NCI-H748 treated with DMSO at 0.1 percent for 48 hours (cell line): ENCODE measurements at places on chromosomes 5 and 9.
A peak's percentile ranks its signal among the peaks of the same experiment; 100 is the strongest.

GRCh38 chr9:36963346-36963745 is 70.7 kb downstream of the PAX5 start:
- no peak for DNase-seq

GRCh38 chr9:27404661-27405060 is 107.7 kb upstream of the EQTN start:
- no peak for DNase-seq

GRCh38 chr9:114237781-114238180 is 82.4 kb downstream of the COL27A1 start:
- no peak for DNase-seq

DNA sequence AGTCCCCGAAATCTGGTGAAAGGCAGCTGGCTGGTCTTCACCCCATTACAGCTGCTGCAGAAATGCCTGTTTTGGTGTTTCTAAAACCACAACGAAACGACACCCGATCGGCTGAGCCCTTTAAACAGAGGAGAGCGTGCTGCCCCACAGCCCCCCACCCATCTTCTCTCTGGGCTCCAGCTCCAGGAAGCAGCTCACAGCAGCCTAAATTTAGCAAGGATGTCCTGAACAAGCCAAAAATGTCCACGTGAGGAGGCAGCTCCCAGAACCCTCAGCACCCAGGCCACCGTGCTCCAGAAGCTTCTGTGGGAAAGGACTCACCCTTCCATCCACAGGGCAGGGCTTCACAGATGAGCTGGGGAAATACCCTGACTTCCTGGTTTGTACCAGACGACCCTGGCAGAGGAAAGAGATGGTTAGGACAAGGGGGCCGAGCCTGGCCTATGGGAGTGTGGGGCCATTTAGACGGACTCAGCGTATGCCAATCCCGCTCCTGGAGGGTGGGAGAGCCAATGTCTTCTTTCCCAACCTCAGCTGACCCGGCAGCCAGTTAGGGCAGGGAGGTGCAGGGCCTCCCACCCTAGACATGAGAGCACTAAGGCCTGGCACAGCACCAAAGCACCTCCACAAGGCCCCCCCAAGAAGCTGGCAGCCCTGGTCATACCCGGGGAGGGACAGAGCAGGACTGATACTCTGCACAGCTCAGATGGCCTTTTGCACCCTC is 39.1 kb upstream of the SARDH start:
- DNase-seq: no peak

GRCh38 chr5:31783731-31784130 is 144.8 kb downstream of the PDZD2 start:
- no peak for DNase-seq

DNA sequence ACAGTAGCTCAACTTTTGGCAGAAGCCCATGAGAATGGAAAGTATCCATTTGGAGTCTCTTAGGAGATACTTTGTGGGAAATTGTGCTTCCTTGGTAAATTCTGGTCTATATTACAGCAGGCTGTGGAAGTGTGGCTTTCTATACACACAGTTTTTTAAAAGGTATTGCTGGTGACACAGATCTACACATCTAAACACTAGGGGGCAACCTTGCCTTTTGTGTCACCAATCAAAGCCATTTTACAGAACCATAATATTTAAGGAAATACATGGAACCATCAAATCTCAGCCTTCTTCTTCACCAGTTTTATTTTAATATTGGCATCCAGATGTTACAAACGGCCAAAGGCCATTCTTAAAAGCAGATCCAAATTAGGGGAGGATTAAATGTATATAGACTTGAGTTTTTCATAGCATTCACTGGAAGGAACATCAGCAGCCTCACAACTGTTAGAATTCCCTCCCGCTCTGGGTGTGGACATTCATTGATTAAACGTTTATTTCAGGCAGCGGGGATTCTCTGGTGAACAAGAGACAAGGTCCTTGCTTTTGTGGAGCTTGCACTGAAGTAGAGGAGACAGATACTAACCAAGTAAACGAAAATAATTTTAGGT is 132.4 kb upstream of the EPB41L4A start:
- DNase-seq: peak; percentile 30

- DNase-seq: no peak
These were observed 30.3 kb downstream of the TPPP start for GRCh38 chr5:662751-663435.

GRCh38 chr5:88799938-88800535 is 82.9 kb downstream of the MEF2C start:
- no peak for DNase-seq

DNA sequence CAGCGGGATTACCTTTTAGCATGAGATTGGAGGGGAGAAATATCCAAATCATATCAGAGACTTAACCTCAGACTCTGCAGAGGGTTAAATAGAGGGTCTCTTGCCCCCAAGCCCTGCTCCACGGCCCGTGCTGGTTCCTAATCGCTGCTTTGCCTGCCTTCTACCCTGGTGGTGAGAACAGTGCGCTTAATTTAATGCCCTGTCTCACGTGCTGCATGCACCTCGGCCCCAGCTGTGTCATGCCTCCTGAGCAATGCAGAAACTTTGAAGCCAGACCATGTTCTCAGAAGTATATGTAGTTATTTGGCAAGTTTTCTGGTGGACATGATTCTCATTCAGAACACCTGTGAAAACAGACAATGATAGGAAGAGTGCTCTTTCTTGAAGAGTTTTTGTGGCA is 1.4 kb downstream of the OTULIN start:
- no peak for DNase-seq

GRCh38 chr9:98913044-98913443 is 30.7 kb upstream of the COL15A1 start:
- no peak for DNase-seq

- DNase-seq: peak; percentile 5
These were observed 814 bp downstream of the CCDC125 start for GRCh38 chr5:69331528-69332445.

- DNase-seq: no peak
These were observed 34.9 kb upstream of the B4GALT1 start for GRCh38 chr9:33202018-33202417.

DNA sequence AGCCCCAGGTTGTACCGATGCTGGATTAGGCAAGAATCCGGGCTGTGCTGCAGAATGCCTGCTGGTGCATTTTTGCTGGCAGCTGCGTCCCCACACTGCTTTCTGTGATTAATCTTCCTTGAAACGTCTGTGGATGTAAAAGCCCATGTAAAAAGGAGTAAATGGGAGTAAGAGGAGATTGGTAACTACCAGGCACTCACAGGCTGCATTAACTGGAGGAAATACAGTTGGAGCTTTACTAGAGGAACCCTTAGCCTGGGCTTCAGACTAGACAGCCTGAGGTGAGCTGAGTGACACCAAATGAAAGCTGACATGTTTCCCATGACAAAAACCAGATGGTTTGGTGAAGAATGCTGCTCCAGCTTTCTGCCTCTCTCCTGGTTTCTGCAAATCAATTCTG is 190.4 kb upstream of the GAS1 start:
- no peak for DNase-seq

GRCh38 chr9:16398691-16399090 is 471.8 kb downstream of the BNC2 start:
- no peak for DNase-seq

DNA sequence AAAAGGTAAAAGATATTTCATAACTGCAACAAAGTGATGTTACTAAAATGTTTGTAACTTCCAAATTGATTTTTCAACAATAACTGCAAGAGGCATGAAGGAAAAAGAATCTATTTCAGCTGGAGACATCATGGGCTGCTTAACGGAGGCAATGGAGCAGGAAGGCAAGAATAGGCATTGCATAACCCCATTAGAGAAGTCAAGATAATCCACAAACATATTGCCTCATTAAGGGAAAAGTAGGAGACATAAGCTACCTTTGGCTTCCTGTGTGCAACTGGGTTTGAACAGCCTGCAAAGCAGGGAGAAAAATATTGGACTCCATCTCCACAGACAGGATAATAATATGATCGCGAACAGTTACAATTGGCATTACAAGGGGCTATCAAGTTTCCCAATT is 46.7 kb downstream of the SLCO4C1 start:
- DNase-seq: no peak

GRCh38 chr5:119390404-119390803 is 34.6 kb downstream of the TNFAIP8 start:
- DNase-seq: no peak

DNA sequence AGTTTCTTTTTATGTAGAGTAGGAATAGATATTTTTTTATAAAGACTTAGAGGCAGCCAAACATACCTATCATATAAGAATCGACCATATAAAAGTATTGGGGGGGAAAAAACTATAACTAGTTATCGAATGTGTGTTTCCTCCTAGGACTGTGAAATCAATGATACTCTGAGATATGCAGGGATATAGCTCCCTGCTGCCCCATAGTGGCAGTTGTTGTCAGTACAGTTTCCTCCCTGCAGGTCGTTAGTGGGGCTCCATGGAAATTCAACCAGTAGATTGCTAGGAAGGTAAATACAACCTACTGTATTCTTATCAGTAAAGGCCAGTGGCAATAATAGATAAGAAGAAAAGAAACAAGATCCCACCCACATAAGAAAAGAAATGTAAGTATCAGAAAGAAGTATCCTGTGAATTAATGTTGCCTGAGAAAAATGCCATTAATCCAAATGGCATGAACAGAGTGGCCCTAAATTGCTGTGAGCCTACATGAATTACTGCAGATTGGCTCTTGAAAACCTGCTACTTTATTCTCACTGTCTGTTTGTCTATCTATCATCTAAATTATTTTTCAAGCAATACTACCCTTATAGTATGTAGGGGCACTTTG is 136.9 kb upstream of the FBN2 start:
- DNase-seq: peak; percentile 33
